ENCODE measurements at places on chromosomes 2 and 18.

DNA sequence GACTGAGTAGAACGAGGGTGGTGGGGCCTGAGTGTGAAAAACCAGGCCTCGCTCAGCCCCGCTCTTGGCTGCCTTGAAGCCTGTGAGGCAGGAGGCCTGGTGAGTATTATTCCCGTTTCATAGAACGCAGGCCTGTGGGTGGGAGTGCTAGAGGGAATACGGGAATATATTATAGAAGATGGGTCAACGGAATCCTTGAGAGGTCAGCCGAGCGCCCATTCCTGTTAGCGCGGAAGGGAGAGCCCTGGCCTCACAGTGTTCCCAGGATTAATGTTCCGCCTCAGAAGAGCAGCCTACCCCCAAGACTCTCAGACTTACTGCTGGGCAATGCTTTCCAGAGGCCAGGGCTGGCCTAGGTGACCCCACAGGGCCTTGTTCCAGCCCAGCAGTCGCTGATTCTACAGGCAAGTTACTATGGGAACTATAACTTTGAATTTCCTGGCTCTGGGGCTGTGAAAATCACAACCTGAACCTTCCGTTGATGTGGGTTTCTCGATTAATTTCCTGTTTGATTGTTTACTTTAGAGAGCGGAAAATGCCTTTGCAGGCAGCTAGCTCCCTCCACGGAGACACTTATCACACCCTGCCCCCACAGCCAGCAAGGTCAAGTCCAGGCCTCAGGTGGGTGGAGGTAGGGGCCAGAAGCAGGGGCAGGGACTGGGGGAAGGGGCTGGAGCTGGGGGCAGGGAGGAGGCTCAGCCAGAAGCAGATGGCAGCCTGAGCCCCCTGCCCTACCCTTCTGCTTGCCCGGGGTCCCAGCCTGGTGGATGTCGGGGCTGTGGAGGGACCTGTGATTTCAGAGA lies 108.3 kb downstream of the SMAD7 start:
- DNase-seq = no peak

- DNase-seq = no peak
Observed at GRCh38 chr2:120856421-120856862, 120.8 kb downstream of the GLI2 start.

GRCh38 chr18:76710646-76711520 lies 111.5 kb upstream of the ZNF236 start:
- DNase-seq = no peak

DNA sequence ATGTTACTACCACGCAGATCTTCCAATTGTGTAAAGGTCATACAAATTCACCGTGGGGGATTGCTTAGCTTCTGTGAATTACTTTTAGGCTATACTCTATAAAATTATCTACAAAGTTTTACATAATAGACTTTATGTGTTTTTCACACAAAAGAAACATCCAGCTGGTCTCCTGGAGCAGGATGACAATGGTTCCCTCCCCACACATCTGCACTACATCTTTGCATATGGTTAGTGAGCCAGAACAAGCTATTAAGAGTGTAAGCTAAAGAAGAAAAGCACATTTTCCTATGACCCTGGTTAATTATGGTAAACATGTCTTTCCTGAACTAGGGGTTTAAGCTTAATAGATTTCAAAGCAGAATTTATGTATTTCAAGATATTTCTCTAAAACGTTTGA lies 295.1 kb downstream of the ASXL3 start:
- no peak for DNase-seq

- no peak for DNase-seq
Observed at GRCh38 chr2:55114597-55114996, 64.3 kb upstream of the RTN4 start.

DNA sequence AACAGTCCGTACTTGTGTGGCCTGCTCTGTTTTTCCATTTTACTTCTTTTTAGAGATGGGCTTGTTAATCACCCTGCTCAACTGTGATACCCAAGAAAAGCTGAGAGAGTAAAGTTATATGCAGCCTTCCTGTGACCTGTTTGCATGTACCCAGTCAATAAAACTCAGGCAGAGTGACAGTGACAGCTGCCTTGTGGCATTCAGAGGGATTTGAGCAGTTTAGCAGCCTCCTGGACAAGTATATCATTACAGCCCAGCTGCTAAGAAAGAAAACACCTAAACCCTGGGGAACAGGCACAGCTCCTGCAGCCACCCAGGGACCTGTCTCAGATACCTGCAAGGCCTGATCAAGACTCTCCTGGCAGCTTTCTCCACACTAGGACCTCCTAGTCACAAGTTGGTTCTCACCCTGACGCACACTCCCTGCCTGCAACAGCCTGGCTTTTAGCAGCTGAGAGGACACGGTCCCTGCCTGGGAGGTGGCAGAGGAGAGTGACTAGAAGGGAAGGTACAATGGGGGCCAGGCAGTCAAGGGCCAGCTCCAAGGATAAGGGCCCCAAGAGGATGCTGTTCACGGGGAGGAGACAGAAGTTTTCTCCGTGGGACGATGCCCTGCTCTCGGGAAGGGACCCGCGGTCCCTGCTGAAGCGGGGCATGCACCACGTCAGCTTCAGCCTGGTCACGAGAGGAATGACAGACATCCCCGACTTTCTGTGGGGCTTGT lies at the start of gene LRRC30:
LRRC30 (plus strand) TSS at position 464 of the 724 bp plus-strand sequence; CDS start at position 514, 50 bp downstream.
- no peak for DNase-seq

DNA sequence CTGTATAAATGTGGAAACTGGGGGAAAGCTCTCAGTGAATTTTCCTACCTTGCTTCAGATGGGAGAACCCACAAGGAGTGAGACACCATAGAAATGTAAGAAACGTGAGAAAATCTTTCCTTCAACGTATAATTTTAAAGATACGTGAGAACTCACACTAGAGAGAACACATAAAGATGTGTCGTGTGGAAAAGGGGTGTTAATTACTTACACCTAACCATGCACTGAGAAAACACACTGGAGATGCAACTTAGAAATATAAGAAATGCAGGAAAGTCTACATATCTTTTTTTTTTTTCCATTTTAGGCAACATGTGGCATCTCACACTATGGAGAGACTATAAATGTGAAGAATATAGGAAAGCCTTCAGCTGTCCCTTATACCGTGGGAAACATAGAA lies 352.9 kb upstream of the NETO1 start:
- DNase-seq = no peak

DNA sequence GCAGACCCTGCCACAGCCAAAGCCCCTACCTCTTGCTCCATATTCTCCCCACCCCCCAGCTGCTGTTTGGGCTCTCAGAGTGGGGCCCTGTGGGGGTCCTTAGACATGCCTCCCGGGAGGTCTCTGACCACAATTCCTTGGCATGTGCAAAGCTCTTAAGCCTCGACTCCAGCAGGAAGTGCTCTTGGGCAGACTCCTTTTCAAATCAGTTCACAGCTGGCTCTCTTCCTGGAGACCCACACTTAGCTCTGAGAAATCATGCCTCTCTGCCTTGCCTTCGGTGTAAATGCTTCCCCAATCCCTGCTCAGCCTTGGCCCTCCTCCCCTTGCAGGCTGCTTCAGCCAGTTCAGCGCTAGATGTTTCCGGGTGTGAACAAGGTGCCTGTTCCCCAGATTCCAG lies 46.9 kb downstream of the NGEF start:
- DNase-seq = no peak

DNA sequence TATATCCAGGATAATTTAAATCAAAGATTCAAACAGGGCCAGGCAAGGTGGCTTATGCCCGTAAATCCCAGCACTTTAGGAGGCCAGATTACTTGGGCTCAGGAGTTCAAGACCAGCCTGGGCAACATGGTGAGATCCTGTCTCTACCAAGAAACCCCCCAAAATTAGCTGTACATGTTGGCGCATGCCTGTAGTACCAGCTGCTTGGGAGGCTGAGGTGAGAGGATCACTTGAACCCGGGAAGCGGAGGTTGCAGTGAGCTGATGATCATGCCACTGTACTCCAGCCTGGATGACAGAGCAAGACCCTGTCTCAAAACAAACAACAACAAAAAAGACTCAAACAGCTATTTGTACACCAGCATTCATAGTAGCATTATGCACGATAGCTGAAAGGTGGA lies 9.2 kb downstream of the RAB10 start:
- no peak for DNase-seq

GRCh38 chr2:216761133-216761532 lies 65.8 kb upstream of the IGFBP5 start:
- DNase-seq = peak; percentile 35

DNA sequence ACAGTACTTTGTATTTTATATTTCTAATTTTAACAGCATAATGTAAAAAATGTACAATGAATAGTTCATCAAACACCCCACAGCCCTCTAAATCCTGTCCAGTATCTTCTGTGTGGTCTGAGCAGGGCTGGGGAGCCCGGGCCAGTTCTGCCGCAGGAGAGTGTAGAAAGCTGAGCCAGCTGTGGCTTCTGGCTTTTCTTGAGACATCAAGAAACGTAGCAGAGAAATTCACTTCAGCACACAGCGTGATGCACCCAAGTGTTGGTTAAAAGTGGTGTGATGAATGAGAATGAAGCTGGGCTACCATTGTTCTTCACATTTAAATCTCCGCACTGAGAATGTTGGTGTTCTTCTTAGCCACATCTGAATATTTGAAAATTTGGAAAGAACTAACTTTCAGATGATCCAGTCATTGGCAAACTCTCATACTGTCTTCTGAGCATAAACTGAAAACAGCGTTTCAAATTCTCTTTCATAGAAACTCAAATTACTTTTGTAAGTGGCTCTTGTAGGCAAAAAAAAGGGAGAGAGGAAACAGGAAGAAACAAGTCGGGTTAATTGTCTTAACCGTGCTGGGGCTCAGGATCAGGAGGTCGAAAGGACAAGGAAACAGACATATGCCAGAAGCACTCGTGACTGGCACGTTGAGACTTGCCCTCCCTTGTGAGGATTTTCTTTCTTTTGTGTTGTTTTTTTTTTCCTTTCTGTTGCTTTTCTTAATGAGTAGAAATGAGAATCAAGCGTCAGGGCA lies 23.4 kb upstream of the TMEM87B start:
- no peak for DNase-seq

DNA sequence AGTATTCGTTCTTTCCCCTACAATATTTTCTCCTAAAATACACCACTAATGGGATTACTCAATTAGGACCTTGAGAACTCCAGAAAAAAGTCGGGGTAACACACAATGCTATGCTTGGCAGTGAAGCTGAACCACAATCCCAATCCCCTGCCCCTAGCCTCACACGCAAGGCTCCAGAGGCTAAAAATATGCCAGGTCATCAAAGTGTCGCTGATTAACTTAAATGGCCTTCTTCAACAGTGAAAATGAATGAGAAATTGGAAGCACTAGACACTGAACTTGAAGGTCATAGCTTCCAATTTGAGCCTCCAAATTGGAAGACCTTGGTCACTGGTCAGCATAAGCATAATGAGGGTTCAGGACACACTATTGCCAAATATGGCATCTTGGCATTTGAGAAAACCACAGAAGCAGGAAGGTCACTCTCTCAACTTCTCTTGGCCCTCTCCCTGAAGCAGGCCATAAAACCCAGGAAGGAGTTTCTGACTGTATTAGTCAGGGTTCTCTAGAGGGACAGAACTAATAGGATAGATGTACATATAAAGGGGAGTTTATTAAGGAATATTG lies 86.0 kb upstream of the SATB2 start:
- DNase-seq = no peak

DNA sequence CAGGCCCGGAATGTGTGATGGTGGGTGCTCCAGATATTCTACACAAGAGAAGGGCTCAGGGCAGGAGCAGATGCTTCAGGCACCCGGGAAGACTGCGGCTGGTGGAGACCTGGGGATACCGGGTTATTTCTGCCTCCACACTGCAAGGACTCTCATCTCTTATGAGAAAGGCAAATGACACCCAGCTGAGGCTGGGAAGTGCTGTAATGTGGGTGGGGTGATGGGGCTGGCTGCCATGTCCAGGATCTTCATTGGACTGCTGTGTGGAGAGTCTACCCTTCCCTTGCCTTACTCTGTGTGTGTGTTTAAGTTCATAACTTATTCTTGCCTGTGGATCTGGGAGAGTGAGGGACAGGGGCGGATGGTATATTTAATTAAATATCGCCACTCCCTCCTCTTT lies 124.1 kb downstream of the KLHL29 start:
- no peak for DNase-seq

GRCh38 chr2:85064927-85065577 lies 68.1 kb upstream of the TCF7L1 start:
- DNase-seq = no peak

GRCh38 chr2:42562474-42563144 lies 5.8 kb upstream of the MTA3 start:
- no peak for DNase-seq

GRCh38 chr2:76984359-76984758 lies 537.8 kb downstream of the LRRTM4 start:
- no peak for DNase-seq

- no peak for DNase-seq
Observed at GRCh38 chr2:239288951-239289511, 111.8 kb downstream of the HDAC4 start.

GRCh38 chr2:146785101-146785500 lies 1059.7 kb upstream of the ACVR2A start:
- DNase-seq = no peak

- DNase-seq = no peak
Observed at GRCh38 chr2:40740419-40740818, 288.5 kb upstream of the SLC8A1 start.

- peak; percentile 25 for DNase-seq
Observed at GRCh38 chr2:68946117-68946516, 6.6 kb downstream of the GKN2 start.

- no peak for DNase-seq
Observed at GRCh38 chr2:56741601-56742102, 557.9 kb downstream of the CCDC85A start.

All from NCI-H1092 (cell line).